ENCODE measurements at places on chromosomes 3 and 15. TPM values are rescaled to one million over a fixed set of nuclear protein-coding genes. Genes with fewer than 3 reads are reported as not detected.

DNA sequence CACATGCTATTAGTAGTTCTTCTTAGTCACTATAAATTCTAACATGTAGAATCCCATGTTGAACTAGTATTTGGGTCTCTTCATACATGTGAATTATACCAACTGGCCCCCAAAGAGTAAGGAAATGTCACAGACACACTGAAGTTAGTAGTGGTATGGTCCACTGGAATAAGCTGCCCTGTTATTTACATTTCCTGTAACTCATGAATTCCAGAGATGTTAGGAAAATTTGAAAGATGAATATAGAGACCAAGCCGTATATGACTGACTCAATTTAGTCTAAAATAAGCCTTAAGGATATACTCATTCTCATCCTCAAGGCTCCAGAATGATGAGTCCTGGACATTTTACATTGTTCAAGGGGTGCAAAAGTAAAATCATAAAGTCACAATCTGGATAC is 81.2 kb downstream of the FBXL22 start:
- no peak for DNase-seq

NGLY1 gene
- total RNA-seq = 29.4 TPM

ZBTB20 gene
- 26.5 TPM for total RNA-seq

RLBP1 gene
- total RNA-seq = not detected

DNA sequence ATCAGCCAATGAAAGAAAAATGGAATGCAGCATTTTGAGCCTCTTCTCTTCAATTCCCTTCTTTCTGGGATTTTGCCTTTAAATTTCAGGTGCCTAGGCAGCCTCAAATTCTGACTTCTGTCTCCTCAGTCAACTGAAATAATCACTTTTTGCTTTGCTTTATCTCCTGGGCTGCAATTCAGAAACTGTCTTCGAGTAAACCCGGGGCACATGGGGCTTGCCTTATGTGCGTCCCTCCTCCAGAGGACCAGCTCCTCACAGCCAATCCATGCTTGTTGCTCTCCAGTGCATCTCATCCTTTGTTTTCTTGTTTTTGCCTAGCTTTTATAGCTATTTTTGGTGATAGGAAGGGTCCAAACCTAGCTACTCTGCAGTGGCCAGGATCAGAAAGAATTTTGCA is 8.8 kb downstream of the RTP3 start:
- no peak for DNase-seq

DNA sequence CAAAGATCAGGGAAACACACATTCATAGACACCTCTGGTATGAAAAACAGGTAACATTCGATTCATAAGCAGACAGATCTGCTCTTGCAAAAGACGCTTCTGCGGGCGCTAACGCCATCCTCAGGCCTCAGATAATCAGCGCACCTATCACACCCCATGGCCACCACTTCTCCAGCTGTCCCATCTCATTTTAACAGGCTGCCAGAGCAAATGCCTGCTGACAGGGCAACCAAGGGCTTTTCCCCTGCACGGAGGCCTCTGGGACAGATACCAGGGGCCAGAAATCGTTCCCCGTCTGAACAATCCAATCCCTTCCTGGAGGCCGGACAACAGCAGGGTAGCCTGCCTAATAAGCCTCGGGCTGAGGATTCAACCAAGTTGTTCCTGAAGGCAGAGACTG is 15.2 kb downstream of the ABCC5 start:
- no peak for DNase-seq

MUSTN1 gene
- total RNA-seq = not detected

DNA sequence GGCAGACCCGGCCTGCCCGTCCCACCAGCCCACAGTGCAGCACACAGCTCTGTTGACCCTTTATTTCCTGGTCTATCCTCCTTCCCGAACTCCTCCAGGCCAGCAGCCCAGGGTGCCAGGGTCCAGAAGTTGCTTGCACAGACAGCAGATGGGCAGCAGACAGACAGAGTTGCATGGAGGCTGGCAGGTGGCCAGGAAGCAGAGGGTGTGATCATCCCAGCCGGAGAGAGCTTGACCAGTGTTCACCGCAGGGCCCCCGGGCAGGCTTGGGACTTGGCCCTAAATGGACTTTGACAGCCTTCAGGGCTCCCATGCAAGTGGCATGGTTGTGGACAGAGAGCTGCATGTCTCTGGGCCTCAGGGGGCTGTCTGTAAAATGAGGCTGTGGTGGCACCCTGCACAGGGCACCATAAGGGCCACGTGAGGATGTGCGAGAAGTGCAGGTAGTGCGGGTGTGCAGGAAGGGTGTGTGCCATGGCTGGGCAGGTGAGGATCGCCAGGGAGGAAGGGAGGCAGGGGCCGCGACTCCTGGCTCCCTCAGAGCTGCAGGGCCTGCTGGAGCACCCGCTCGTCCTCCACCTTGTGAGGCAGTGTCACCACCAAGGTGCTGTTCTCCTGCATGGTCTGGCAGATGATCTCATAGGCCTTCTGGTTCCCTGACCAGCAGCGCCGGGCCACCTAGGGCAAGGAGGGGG is 6.3 kb upstream of the ZXDC start:
- DNase-seq = no peak

SPESP1 gene
- not detected for total RNA-seq

GHSR gene
- total RNA-seq = not detected

All from PC-9 (cell line).